ENCODE measurements at places on chromosomes 5 and 9. TPM values are rescaled to one million over a fixed set of nuclear protein-coding genes. Genes with fewer than 3 reads are reported as not detected.
A peak's percentile ranks its signal among the peaks of the same experiment; 100 is the strongest.

DNA sequence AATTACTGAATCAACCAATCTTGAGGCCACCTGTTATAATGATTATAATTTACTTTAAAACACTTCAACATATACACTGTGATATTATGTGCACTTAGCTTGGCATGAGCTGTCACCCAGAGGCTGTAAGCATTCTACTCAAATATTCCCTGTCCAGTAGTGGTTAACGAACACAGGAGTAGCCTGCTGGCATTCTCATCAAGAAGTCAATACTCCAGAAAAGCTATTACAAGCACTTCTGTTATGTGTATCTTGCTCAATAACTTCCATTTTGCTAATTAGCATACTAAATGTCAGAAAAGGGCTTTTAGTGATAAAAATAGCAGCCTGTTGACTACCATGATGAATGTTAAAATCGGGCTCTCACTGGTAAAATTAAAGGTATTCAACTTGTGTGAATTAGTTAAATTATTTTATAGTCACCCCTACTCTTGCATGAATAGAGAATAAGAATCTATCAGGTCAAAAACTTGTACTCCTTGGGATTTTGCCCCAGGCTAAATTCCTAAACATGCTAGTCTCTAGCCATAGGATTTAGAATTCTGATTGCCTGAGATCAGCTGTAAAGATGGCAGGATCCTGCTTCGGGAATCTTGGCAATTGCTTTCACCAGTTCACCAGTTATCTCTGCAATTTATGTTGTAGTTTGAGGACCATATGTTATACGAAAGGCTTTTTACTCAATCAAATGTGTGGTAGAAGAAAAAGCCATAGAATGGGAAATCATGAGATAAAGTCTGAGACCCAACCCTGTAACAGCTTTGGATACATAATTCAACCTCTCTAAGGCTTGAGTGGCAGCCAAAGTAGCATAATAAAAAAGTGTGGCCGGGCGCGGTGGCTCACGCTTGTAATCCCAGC, 43.4 kb upstream of the PAM start:
- no peak overlapping the region for H3K27ac ChIP-seq
- no peaks in the 10 kb centered on the region for H3K4me1 ChIP-seq
- H3K27me3 ChIP-seq = no peaks in the 10 kb centered on the region
- DNase-seq = no peak

DNA sequence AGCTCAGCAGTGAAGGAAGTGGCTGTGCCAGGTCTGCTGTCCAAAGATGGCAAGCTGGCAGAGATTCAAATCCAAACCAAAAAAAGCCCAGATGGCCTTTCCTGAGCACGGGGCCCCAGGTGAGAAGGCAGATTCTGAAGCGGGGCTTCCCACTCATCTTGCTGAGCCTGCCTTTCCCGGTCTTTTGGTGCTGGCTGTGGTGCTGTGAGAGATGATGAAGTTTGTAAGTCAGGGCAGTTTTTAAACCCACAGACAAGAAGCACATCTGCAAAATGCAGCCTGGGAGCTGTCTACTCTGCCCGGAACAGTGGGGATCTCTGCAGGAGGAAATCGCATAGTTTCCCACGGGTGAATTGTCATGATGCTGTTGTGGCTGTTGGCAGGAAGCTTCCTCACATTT, 85.0 kb upstream of the IRX4 start:
- no peaks in the 10 kb centered on the region for H3K27me3 ChIP-seq
- H3K27ac ChIP-seq = no peak overlapping the region
- no peaks in the 10 kb centered on the region for H3K4me1 ChIP-seq
- DNase-seq = no peak
- H3K36me3 ChIP-seq = no peaks in the 10 kb centered on the region

- peaks cover 4% of the 10 kb centered on the region for H3K36me3 ChIP-seq
- DNase-seq = peak; percentile 68
- H3K27me3 ChIP-seq = no peaks in the 10 kb centered on the region
- H3K4me3 ChIP-seq = no peak overlapping the region
- no peak overlapping the region for H3K27ac ChIP-seq
Measured at GRCh38 chr9:121317737-121318630, 50.0 kb downstream of the GSN start.

- no peak for DNase-seq
- no peak overlapping the region for H3K4me3 ChIP-seq
- no peaks in the 10 kb centered on the region for H3K36me3 ChIP-seq
- H3K27me3 ChIP-seq = no peaks in the 10 kb centered on the region
Measured at GRCh38 chr9:93301291-93301811, 117.4 kb downstream of the WNK2 start.

- no peak overlapping the region for H3K27ac ChIP-seq
- DNase-seq = no peak
- no peaks in the 10 kb centered on the region for H3K36me3 ChIP-seq
- no peaks in the 10 kb centered on the region for H3K4me1 ChIP-seq
Measured at GRCh38 chr5:115274584-115274983, 11.9 kb upstream of the PGGT1B start.

DNA sequence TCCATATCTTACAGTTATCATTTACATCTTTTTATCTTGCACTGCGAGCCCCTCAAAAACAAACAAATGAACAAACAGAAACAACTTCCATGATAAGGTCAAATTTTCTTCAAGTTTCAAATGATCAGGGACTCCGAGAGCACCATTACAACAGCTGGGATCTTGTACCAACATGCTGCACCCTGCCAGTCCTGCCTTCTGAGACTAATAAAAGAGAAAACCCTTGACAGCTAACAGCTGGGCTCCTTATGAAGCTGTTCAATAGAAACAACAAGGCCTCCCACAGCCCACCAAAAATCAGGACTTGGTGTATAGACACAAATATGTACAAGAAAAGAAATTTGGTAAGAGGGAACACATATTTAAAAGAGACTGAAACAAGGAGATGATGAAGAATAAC, 985.3 kb upstream of the DMAC1 start:
- no peaks in the 10 kb centered on the region for H3K4me1 ChIP-seq
- H3K36me3 ChIP-seq = no peaks in the 10 kb centered on the region
- H3K27me3 ChIP-seq = no peaks in the 10 kb centered on the region
- no peak overlapping the region for H3K27ac ChIP-seq
- H3K4me3 ChIP-seq = no peak overlapping the region

GRCh38 chr9:108645520-108645919, 210.3 kb downstream of the ACTL7B start:
- no peak overlapping the region for H3K27ac ChIP-seq
- no peaks in the 10 kb centered on the region for H3K27me3 ChIP-seq
- no peak for DNase-seq
- no peaks in the 10 kb centered on the region for H3K36me3 ChIP-seq
- no peaks in the 10 kb centered on the region for H3K4me1 ChIP-seq

FAM78A gene
- total RNA-seq = 1.5 TPM

Data from right lobe of liver (tissue), 6 donors.